Stimulated activated CD4-positive, alpha-beta T cell treated with anti-CD3 and anti-CD28 coated beads, Interleukin-15, amount 100 ng/mL, for 1 hour (primary cell): ENCODE measurements at places on chromosomes 11 and 22.

GRCh38 chr22:30301995-30302809 lies 12.9 kb upstream of the CASTOR1 start:
- no peak for DNase-seq

DNA sequence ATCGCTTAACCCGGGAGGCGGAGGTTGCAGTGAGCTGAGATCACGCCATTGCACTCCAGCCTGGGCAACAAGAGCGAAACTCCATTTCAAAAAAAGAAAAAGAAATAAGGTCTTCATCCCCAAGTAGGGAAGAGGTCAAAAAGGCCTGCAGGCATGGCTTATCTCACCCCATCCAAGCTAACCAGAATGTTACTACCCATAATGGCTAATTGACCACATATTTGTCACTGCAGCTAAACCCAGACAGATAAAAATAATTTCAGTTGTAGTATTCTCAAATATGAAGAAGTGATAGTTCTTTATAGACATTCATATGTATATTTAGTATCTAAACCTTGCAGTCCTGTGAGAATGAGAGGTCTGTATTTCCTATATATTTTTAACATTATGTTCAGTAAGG lies 17.8 kb downstream of the PIWIL4 start:
- DNase-seq: no peak

- DNase-seq: peak; percentile 88
Measured at GRCh38 chr22:37676736-37677492, 1.5 kb downstream of the LGALS1 start.

DNA sequence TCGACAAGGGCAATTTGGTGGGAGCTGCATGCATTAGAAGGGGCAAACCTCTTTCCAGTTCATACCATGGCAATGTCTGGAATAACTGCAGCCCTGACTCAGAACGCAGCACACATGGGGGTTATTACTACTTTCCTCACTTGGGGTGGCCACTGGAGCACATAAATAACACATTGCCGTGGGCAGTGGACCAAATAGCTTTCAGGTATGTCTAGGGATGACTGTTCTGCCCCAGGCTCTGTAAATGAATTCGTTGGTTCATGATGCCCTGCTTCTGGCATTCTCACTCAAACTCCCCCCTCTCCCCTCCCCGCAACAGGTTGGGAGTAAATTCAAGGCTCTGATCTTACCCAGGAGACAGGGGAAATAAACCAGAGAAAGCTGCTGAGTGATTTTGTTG lies 238.0 kb upstream of the PLET1 start:
- no peak for DNase-seq

GRCh38 chr22:40818192-40818746 lies 877 bp downstream of the SLC25A17 start:
- no peak for DNase-seq

GRCh38 chr11:62689421-62690183 lies at the start of gene LRRN4CL:
Gene LRRN4CL (minus strand): TSS chr11:62689530. CDS start chr11:62688508, 1,022 bp downstream.
- no peak for DNase-seq

DNA sequence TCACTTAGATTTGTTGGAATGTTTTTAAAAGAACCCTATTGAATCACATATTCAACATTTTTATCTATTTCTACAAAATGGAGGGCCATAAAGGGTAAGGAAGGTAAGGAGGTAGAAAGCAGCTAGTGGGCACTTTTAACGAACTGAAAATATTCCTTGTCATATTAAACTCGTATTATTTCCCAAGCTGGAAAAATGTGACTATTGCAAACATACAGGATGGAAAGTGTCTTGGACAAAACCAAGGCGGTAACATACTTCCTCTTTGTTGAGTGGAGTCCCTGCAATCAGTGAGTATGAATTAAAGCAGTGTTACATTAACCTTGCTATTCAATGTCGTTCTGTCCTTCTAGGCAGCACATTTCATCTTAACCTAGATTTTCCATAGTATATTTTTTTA lies 165.6 kb downstream of the RCN1 start:
- no peak for DNase-seq

DNA sequence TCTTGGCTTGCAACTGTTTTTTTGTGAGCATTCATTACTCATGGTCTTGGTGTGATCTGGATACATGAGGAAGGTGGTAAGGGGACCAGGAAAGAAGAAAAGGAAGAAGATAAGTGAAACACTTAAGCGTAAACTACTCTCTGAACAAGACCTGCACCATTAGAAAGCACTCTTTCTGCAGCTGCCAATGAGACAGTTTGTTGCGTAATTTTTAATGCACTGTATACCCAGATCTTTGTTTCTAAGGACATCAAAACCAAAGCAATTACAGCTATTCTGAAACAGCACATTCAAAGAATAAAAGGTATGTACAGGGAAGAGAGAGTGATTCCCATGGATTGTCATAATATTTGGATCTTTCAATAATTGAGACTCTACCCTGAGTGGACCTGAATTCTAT lies 147.4 kb downstream of the BLID start:
- no peak for DNase-seq
